ENCODE measurements at places on chromosomes 11 and 22. TPM values are rescaled to one million over a fixed set of nuclear protein-coding genes. Genes with fewer than 3 reads are reported as not detected.

Gene ZC3H12C
- polyA plus RNA-seq: 1.1 TPM

DNA sequence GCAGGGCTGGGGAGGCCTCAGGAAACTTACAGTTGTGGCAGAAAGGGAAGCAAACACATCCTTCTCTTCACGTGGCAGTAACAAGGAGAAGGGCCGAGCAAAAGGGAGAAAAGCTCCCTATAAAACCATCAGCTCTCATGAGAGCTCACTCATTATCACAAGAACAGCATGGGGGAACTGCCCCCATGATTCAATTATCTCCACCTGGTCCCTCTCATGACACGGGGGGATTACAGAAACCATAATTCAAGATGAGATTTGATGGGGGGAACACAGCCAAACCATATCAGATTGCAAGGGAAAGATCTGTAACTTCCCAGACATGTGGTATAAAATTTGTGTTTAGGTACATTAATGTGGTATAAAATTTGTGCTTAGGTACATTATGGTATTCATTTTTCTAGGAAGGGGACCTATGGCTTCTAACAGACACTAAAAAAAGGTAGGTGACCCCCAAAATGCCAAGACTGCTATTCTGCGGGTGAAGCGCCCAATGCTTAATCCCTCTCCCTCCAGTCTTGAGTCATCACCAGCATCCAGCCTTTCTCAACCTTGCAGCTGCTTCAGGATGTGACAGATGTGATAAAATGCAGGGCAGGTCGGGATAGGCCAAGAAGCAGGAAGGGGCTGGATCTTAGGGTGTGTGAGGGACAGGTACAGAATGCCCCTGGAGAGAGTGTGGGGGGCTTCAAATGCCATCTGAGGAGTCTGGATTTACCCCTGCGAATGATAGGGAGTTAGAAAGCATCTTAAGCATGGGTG is 57.7 kb upstream of the AMPD3 start:
- no peaks in the 10 kb centered on the region for H3K36me3 ChIP-seq
- no peak overlapping the region for H3K27ac ChIP-seq
- no peaks in the 10 kb centered on the region for H3K27me3 ChIP-seq
- H3K4me3 ChIP-seq: no peak overlapping the region
- H3K4me1 ChIP-seq: no peaks in the 10 kb centered on the region

GRCh38 chr22:49660794-49661781 is 166.6 kb downstream of the BRD1 start:
- no peak overlapping the region for H3K27ac ChIP-seq
- H3K27me3 ChIP-seq: no peaks in the 10 kb centered on the region
- H3K4me1 ChIP-seq: no peaks in the 10 kb centered on the region
- H3K4me3 ChIP-seq: no peak overlapping the region
- DNase-seq: peak; percentile 59
- no peaks in the 10 kb centered on the region for H3K36me3 ChIP-seq

DNA sequence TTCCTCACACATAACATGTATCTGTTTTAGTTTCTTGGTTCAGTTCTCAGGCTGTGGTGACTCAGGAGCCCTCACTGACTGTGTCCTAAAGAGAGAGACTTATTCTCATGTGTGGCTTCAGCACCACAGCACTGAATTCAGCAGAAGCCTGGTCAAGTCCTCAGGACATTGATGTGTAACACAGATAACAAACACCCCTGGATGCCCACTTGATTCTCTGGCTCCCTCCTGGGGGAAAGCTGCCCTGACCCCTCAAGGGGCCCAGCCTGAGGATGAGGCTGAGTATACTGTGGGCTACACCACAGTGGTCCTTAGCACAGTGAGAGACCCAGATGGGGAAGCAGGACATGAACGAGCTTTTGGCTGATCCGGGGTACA is 87.2 kb upstream of the VPREB1 start:
- no peak for DNase-seq
- H3K4me3 ChIP-seq: no peak overlapping the region
- no peak overlapping the region for H3K27ac ChIP-seq
- no peaks in the 10 kb centered on the region for H3K4me1 ChIP-seq

GRCh38 chr11:33663121-33663520 is 37.5 kb downstream of the C11orf91 start:
- no peaks in the 10 kb centered on the region for H3K36me3 ChIP-seq
- no peak overlapping the region for H3K4me3 ChIP-seq
- no peaks in the 10 kb centered on the region for H3K27me3 ChIP-seq
- DNase-seq: no peak

Gene CHRM1
- not detected for polyA plus RNA-seq

Gene DSCAML1
- polyA plus RNA-seq: not detected

DNA sequence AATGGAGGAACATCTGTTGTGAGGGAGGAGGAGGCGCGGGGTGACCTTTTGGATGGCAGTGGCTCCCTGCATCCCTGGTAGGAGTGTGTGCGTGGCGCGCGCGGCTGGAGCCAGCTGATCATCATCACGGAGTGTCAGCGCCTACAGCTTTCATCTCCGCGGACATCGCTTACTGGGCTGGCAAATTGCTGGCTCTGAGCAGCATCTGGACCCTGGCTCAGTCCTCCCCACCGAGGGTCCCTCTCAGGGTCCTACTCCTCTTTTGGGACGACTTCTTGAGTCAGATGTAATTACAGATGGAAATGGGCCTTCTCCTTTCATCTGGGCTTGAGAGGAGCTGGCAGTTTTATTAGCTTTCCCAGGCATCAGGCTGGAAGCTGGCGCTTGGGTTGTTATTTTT is 85.3 kb downstream of the CACNA1I start:
- H3K27me3 ChIP-seq: no peaks in the 10 kb centered on the region
- no peak overlapping the region for H3K27ac ChIP-seq
- no peaks in the 10 kb centered on the region for H3K4me1 ChIP-seq
- no peaks in the 10 kb centered on the region for H3K36me3 ChIP-seq
- DNase-seq: no peak

DNA sequence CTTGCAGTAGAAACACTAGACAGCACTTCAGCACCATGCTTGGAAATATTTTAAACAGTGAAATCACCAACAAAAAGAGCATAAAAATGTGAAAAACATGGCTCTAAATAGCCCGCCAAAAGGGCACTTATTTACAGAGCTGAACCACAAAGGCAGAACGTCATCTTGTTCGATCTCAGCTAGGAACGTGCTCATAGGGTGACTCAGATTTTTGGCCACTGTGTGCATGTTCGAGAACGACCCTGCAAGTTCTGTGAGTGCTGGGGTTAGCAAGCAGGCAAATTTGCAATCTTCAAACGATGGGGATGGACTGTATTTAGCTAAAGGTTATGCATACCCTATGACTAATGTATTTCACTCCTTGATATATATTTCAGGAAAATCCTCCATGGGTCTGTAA is 30.6 kb downstream of the OR2AT4 start:
- no peak overlapping the region for H3K27ac ChIP-seq
- H3K4me3 ChIP-seq: no peak overlapping the region
- H3K27me3 ChIP-seq: no peaks in the 10 kb centered on the region
- no peaks in the 10 kb centered on the region for H3K36me3 ChIP-seq
- H3K4me1 ChIP-seq: no peaks in the 10 kb centered on the region

GRCh38 chr11:4677948-4678347 is 19.7 kb downstream of the OR51E2 start:
- no peak for DNase-seq
- H3K36me3 ChIP-seq: no peaks in the 10 kb centered on the region
- no peaks in the 10 kb centered on the region for H3K27me3 ChIP-seq
- no peak overlapping the region for H3K27ac ChIP-seq
- no peaks in the 10 kb centered on the region for H3K4me1 ChIP-seq
- H3K4me3 ChIP-seq: no peak overlapping the region

GRCh38 chr22:38397189-38398085 is 57.6 kb downstream of the KCNJ4 start:
- peak; percentile 83 for DNase-seq
- H3K36me3 ChIP-seq: no peaks in the 10 kb centered on the region
- H3K27me3 ChIP-seq: no peaks in the 10 kb centered on the region
- no peak overlapping the region for H3K27ac ChIP-seq

Gene PRPF19
- polyA plus RNA-seq: 39.2 TPM

- no peaks in the 10 kb centered on the region for H3K27me3 ChIP-seq
- no peak overlapping the region for H3K27ac ChIP-seq
- no peak for DNase-seq
- H3K4me1 ChIP-seq: no peaks in the 10 kb centered on the region
These were observed 11.8 kb upstream of the DSCAML1 start for GRCh38 chr11:117808784-117809183.

GRCh38 chr11:27310707-27311106 is 52.3 kb downstream of the CCDC34 start:
- no peak overlapping the region for H3K27ac ChIP-seq
- H3K27me3 ChIP-seq: no peaks in the 10 kb centered on the region
- peaks cover 5% of the 10 kb centered on the region for H3K4me1 ChIP-seq
- DNase-seq: no peak

Data from aorta (tissue), 5 donors.